Activated CD4-positive, alpha-beta T cell treated with anti-CD3 and anti-CD28 coated beads, Interleukin-2, amount 10 ng/mL, durations not matched to agents 7 days and 5 days (primary cell): ENCODE measurements at places on chromosomes 11 and 22.
A peak's percentile ranks its signal among the peaks of the same experiment; 100 is the strongest.

DNA sequence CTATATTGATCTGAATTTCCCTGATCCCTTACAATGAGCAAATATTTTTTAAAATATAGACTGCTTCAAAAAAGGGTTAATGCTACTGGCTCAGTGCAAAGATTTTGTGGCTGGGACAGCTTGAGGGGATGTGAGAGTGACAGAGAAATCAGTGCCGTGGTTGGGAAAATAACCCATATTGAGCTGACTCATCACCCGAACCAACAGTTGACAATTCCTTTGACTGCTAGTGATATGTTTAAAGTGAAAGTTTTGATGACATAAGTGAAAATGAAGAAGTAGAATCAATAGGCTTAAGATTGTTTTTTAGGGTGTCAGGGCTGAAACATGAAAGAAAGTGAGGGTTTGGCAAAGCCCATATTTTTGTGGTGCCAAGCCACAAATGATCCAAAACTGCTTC is 257.1 kb upstream of the TENM4 start:
- DNase-seq, result no peak
- H3K27ac ChIP-seq, result no peak overlapping the region
- no peaks in the 10 kb centered on the region for H3K27me3 ChIP-seq
- H3K4me1 ChIP-seq, result no peaks in the 10 kb centered on the region
- no peaks in the 10 kb centered on the region for H3K36me3 ChIP-seq

DNA sequence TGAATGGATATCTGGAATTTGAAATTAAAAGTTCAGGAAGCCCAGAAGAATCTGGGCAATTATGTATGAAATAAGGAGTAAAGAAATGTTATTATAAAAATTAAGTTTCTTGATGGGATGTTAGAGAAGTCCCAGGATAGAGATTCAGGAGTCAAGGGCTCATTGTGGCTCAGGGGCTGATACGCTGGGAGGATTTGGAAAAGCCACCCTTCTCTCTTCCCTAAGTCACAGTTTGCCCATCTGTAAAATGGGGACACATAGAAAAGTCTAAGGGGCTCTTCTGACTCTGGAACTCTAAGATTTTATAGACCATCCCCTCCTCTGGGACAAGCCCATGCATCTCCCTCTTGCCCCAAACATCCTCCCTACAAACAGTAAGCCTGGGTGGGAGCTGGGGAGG is 118.1 kb downstream of the TIMP3 start:
- no peak overlapping the region for H3K4me3 ChIP-seq
- H3K27me3 ChIP-seq, result peaks cover 5% of the 10 kb centered on the region
- no peaks in the 10 kb centered on the region for H3K36me3 ChIP-seq
- no peak for DNase-seq
- no peak overlapping the region for H3K27ac ChIP-seq

DNA sequence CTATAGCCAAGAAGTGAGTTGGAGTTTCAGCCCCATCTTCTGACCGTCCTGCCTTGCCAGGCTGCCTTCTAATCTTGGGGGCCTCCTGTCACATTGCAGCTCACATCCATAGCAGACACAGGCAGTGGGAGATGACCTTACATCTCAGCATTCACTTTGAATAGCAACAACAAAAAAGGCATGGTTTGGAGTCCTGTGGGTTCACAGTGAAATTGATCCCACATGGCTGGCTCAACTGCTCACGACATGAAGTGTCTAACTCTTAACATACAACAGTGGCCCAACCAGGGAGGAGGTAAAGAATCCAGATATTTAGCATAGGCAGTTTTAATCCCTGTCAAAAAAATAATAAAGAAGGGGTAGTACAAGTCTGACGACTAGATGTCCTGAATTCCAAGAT is 38.1 kb downstream of the DBX1 start:
- H3K27me3 ChIP-seq, result peaks cover 6% of the 10 kb centered on the region
- no peaks in the 10 kb centered on the region for H3K4me1 ChIP-seq
- H3K36me3 ChIP-seq, result no peaks in the 10 kb centered on the region

DNA sequence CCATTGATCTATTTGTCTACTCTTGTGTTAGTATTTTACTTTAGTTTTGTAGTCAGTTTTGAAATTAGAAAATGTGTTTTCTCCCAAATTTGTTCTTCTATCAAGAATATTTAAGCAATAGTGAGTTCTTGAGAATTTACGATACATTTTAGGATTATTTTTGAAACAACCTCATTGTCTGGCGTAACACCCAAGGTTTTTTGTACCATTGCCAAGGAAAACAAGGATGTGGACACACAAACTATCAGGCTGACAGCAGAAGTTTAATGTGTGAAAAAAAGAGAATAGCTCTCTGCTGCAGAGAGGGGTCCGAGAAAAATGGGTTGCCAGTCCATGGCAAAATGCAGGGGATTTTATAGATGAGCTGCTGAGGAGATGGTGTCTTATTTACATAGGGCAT is 865.1 kb upstream of the CNTN5 start:
- no peaks in the 10 kb centered on the region for H3K4me1 ChIP-seq
- no peaks in the 10 kb centered on the region for H3K27me3 ChIP-seq
- no peak overlapping the region for H3K27ac ChIP-seq
- H3K36me3 ChIP-seq, result no peaks in the 10 kb centered on the region

GRCh38 chr22:42610186-42610585 is 4.5 kb downstream of the POLDIP3 start:
- peaks cover 36% of the 10 kb centered on the region for H3K36me3 ChIP-seq
- no peak for DNase-seq
- H3K4me1 ChIP-seq, result peaks cover 47% of the 10 kb centered on the region
- no peaks in the 10 kb centered on the region for H3K27me3 ChIP-seq

GRCh38 chr22:32050678-32051515 is 7.8 kb downstream of the SLC5A1 start:
- DNase-seq, result peak; percentile 59
- peak overlapping the region; percentile 6 for H3K4me3 ChIP-seq
- no peaks in the 10 kb centered on the region for H3K36me3 ChIP-seq
- peaks cover 14% of the 10 kb centered on the region for H3K4me1 ChIP-seq

- H3K36me3 ChIP-seq, result no peaks in the 10 kb centered on the region
- H3K4me3 ChIP-seq, result no peak overlapping the region
- H3K4me1 ChIP-seq, result no peaks in the 10 kb centered on the region
These were observed 132.0 kb upstream of the NAV2 start for GRCh38 chr11:19580646-19581045.

- peak overlapping the region; percentile 97 for H3K27ac ChIP-seq
- H3K36me3 ChIP-seq, result peaks cover 3% of the 10 kb centered on the region
- H3K27me3 ChIP-seq, result no peaks in the 10 kb centered on the region
These were observed 40.4 kb downstream of the BCR start for GRCh38 chr22:23220485-23221350.

GRCh38 chr11:75306529-75306928 is 44.9 kb downstream of the ARRB1 start:
- no peaks in the 10 kb centered on the region for H3K36me3 ChIP-seq
- H3K4me1 ChIP-seq, result peaks cover 3% of the 10 kb centered on the region
- no peaks in the 10 kb centered on the region for H3K27me3 ChIP-seq
- no peak overlapping the region for H3K4me3 ChIP-seq

GRCh38 chr11:92859156-92859690 is 110.2 kb upstream of the MTNR1B start:
- DNase-seq, result no peak
- no peak overlapping the region for H3K4me3 ChIP-seq
- H3K27ac ChIP-seq, result no peak overlapping the region
- H3K4me1 ChIP-seq, result no peaks in the 10 kb centered on the region
- H3K27me3 ChIP-seq, result no peaks in the 10 kb centered on the region

DNA sequence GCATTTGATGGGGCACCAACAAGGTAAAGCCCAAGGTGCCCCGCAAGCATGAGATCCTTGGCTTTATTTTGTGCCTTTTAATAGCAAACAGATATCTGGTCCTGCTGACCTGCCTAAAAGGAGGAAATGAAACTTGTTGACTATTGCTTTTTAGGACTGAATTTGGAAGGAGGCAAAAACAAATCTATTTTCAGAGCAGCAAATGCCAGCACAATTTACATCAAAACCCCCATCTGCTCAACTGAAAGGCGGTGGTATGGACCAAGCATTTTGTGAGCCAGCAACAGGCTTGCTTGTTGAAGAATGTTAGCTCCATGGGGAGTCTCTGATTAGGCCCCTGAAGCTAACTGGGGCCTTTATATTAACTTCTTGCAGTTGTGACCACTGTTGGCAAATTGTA is 192.6 kb upstream of the E2F8 start:
- no peak overlapping the region for H3K4me3 ChIP-seq
- DNase-seq, result no peak
- H3K27ac ChIP-seq, result no peak overlapping the region
- no peaks in the 10 kb centered on the region for H3K36me3 ChIP-seq

- H3K4me1 ChIP-seq, result no peaks in the 10 kb centered on the region
- no peak overlapping the region for H3K27ac ChIP-seq
- H3K27me3 ChIP-seq, result peaks cover 5% of the 10 kb centered on the region
- no peak for DNase-seq
- H3K4me3 ChIP-seq, result no peak overlapping the region
These were observed 187.1 kb downstream of the BLID start for GRCh38 chr11:121928597-121929580.

- no peak overlapping the region for H3K4me3 ChIP-seq
- no peaks in the 10 kb centered on the region for H3K27me3 ChIP-seq
- H3K36me3 ChIP-seq, result no peaks in the 10 kb centered on the region
- no peak overlapping the region for H3K27ac ChIP-seq
These were observed 31.8 kb upstream of the FCHSD2 start for GRCh38 chr11:73173755-73174494.

- H3K4me1 ChIP-seq, result peaks cover 8% of the 10 kb centered on the region
- no peaks in the 10 kb centered on the region for H3K36me3 ChIP-seq
- no peak overlapping the region for H3K4me3 ChIP-seq
- peaks cover 2% of the 10 kb centered on the region for H3K27me3 ChIP-seq
These were observed 30.1 kb upstream of the TP53I11 start for GRCh38 chr11:44980533-44981427.
